ENCODE measurements at places on chromosomes 5 and 9.
A peak's percentile ranks its signal among the peaks of the same experiment; 100 is the strongest.

DNA sequence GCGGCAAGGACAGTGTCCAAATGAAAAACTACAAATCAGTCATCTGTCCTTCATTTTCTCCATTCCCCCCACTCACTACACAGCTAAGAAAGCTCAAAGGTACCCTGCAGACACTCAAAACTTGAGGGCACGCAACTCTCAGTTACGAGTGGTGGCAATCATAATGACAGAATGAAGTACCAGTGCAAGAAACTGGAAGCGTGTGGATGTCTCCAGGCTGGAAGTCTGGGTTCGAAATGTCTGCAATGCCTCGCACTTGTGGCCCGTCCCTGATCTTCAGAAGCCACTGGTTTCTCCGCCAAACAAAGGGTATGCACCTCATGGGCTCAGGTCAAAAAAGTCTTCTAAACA, 597 bp upstream of the CENPH start:
- no peak for DNase-seq

- DNase-seq = peak; percentile 43
These were observed 212.0 kb upstream of the KIF2A start for GRCh38 chr5:62093976-62094375.

DNA sequence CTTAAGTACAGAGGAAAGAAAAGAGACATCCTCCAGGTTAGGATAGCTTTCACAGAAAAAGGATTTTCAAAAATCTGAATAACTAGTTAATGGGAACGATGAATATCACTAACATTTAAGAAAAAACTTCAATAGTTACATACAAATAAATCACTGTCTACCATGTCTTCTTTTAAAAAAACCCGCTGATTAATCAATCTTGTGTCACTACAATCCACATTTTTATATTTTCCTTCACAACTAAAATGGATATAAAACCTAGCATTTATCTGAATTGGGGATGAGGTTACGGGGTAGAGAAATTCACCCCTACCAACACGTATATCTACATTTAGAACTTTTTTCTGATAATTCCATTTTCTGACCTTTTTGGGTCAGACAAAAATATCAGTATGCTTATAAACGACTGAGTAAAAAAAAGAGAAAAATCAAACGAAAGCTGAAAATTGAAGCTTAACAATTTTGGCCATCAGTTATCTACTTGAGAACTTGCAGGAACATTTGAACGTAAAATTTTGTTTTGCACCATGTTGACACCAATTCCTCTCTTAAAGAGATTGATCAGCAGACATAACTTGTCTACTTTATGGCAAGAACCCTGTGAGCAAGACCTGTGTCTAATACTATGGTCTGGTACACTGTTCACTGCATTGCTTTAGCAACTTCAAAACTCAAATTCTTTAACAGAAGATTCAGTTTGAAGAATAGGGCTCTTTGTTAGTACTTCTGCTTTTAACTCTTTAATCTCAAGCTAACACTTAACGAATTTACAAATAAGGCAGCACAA, 4.8 kb downstream of the NR3C1 start:
- peak; percentile 37 for DNase-seq

GRCh38 chr5:77909237-77909636, 133.1 kb upstream of the TBCA start:
- no peak for DNase-seq

GRCh38 chr5:88675708-88676636, 207.0 kb downstream of the MEF2C start:
- peak; percentile 84 for DNase-seq

- no peak for DNase-seq
These were observed 68.9 kb downstream of the COL27A1 start for GRCh38 chr9:114224247-114224610.

- DNase-seq = no peak
These were observed 294.5 kb upstream of the TAS2R1 start for GRCh38 chr5:9924614-9925013.

- DNase-seq = no peak
These were observed 61.7 kb downstream of the MRPL36 start for GRCh38 chr5:1737790-1738405.

GRCh38 chr9:95157481-95158151, 159.9 kb downstream of the FANCC start:
- DNase-seq = peak; percentile 96

GRCh38 chr5:33161421-33161820, 279.3 kb upstream of the TARS1 start:
- no peak for DNase-seq

Measured in NCI-H2171 treated with DMSO at 0.1 percent for 48 hours (cell line).